Epithelial cell of prostate (primary cell): ENCODE measurements at places on chromosomes 12 and 14.

- no peak for DNase-seq
These were observed 36.3 kb downstream of the SNRNP35 start for GRCh38 chr12:123494124-123494851.

DNA sequence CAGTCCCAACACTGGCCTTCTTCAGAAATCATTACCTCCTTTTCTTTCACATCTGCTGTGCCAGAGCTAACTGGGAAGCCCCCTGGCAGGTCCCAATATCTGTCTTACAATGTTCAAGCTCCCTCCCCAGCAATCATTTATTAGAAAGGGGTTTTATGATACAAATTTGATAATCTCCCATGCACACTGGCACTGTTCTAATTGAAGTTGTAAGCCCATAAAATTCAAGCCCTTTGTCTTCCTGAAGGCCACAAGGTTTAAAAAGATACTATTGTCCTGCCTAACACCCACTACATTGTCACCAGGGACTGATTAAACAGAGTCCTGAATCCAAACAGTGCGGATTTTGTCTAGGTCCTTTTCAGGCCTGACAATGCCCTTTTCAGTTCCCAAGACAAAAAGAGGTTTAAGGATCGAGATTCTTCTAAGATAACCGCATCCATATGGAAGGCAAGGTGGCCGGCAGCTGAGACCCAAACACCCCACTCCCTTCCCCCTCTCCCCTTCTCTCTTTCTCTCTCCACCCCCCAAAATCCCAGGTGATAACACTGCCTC lies 3.3 kb downstream of the NKX2-8 start:
- DNase-seq, result no peak

GRCh38 chr12:110077800-110078199 lies 29.5 kb upstream of the C12orf76 start:
- DNase-seq, result no peak

- no peak for DNase-seq
These were observed 3.4 kb downstream of the PLBD2 start for GRCh38 chr12:113361574-113362370.

DNA sequence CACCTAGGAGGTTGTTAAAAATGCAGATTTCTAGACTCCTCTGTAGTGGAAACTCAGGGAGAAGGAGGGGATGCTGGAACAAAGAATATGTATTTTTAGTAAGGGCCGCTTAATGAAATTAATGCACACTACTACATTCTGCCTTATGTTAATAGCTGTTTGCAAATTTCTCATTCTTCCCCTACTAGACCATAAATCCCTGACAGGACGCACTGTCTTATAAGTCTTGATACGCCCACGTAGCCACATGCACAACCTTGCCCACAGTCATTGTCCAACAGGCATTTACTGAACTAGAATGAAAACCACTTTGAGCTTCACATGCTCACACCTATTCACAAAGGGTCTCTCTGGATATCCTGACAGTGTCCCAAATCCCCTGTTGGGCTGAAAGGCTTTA lies 10.5 kb downstream of the KRT2 start:
- no peak for DNase-seq

DNA sequence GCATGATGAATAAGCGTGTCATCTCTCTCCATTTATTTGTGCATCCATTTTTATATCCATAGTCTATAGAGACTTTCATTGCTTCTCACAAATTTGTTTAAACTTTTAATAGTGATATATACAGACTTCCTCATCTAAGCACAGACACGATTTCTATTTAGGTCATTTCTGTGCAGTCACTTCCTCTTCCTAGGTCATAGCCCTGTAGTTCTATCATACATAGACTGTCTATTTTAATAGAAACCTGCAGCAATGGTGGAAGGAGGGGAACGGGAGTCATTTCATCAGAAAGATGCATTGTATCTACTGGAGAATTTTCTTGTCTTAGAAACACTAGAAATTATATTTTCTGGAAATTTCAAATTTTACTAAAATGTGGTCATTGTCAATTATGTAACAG lies 133.4 kb upstream of the FGD4 start:
- no peak for DNase-seq

DNA sequence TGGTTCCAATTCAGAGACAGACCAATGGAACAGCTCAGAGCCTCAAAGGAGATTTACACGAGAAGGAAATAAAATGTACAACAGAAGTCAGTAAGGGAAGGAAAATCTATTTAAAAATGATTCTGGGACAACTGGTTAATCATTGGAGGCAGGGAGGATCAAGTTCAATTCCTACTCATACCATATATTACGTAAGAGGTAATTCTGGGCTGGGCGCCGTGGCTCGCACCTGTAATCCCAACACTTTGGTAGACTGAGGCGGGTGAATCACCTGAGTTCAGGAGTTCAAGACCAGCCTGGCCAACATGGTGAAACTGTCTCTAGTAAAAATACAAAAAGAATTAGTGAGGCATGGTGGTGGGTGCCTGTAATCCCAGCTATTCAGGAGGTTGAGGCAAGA lies 36.7 kb upstream of the PITPNM2 start:
- DNase-seq, result no peak
